ENCODE measurements at places on chromosomes 16 and 17.

DNA sequence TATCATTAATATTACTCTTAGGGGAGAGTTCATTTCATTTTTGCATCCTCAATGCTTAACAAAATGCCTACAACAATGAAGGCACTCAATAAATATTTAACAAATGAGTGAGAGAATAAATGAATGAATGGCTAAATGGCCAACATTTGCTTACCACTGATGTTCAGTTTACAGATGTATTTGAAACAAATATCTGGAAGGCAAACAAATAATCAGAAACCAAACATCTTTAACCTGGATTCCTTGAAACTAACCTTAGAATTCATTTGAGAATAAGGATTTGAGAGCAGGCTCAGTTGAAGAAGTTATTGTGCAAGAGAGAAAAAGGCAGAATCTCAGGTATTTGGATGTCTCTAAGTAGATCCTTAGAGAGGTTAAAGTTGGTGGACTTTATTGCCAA is 8.4 kb downstream of the NACA2 start:
- no peak for DNase-seq

DNA sequence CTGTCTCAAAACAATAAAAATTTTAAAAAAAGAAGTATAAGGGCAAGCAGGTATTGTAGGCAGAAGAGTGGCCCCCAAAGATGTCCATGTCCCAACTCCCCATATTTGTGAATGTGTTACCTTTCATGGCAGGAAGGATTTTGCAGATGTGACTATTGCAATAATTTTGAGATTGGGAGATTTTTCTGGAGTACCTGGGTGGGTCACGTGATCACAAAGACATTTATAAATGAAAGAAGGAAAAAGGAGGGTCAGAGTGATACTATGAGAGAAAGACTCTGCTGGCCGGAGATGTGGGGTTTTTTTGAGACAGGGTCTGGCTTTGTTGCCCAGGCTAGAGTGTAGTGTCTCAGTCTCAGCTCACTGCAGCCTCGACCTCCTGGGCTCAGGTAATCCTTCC is 27.4 kb upstream of the PAFAH1B1 start:
- no peak for DNase-seq

GRCh38 chr17:38751808-38752307 is 683 bp upstream of the PSMB3 start:
- DNase-seq: peak; percentile 92

DNA sequence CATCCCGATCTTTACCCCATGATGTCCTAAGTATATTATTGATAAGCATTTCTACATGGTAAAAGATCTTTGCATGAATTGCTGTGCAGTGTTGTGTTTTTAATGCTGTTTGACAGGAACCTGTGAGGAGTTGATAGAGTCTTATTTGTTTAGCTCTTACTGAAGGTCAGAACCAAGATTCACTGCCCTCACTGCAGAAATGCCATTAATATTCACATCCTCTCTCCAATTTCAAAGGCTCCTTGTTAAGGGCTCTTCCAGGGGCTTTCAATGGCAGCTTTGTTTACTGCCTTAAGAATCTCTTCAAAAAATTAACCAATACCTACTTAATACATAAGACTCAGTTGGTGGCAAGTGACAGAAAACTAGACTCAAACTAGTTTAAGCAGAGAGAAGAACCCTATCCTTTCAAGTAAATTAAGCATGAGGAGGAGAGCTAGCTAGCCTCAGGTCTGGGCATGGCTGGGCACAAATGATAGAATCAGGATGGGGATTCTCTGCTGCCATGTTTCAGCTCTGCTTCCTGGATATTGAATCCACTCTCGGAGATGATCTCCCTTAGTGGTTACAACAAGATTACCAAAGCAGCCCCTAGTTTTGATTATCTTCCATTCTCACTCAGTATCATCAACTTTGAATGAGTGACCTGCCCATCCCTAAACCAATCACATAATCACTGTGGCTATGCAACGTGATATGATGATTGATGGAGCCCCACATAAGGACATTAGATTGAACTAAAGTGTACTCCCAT is 311.8 kb downstream of the CDH11 start:
- DNase-seq: no peak

DNA sequence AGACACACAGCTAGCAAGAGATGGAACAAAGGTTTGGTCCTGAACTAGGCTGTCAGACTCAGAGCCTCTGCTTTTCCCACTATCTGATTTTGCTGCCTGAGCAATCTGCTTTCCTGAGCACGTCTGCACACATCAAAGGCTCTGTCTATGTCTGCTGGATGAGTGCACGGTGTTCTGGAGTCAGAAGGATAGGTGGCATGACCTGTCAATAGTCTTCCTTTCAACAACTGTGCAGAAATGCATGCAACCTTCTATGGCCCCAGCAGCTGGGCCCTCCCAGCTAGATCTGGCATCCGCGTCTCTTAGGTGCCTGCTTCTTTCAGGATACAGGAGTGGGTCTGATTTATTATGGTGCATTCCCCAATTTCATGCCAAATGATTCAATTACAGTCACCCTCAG is 138.3 kb downstream of the UTP18 start:
- DNase-seq: no peak

DNA sequence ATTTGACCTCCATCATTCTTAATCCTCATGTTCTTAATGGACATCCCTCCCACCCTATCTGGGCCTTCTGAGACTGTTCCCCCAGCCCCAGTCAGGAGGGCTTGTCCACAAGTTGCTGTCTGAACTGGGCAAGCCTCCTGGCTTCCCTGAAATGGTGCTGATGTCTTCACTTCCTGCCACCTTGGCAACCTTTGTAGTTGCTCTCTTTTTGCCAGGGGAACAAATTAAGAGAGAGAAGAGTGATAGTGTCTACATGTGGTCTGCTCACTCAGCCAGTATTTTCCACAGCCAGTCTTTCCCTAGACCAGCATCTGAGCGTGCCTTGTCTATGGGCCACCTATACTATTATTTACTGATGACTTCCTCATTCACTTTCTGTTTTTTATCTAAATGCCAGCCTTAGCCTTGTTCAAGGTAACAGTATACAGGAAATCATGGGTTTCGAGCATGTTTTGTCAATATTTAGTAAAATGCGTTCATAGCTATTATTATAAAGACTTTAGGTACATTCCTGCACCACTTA is 710.1 kb downstream of the MAF start:
- no peak for DNase-seq

DNA sequence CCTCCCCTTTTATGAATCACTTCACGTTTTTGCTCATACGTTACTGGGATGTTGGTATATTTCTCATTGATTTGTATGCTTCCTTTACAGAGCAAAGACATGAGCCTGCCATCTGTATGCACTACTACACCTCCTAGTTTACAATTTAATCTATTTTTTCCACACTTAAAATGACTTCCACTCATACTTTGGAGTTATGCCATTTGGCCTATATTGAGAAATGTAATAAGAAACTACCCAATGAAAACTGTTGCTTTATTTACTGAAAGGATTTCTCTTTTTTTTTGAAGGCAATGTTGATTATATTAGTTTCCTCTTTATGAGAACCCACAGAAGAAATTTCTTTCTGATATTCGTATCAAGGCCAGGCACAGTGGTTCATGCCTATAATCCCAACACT is 43.1 kb downstream of the DUSP14 start:
- DNase-seq: no peak

- no peak for DNase-seq
These were observed 58.5 kb downstream of the BAHCC1 start for GRCh38 chr17:81453712-81454111.

GRCh38 chr17:20063665-20064648 is 54.8 kb downstream of the SPECC1 start:
- no peak for DNase-seq

DNA sequence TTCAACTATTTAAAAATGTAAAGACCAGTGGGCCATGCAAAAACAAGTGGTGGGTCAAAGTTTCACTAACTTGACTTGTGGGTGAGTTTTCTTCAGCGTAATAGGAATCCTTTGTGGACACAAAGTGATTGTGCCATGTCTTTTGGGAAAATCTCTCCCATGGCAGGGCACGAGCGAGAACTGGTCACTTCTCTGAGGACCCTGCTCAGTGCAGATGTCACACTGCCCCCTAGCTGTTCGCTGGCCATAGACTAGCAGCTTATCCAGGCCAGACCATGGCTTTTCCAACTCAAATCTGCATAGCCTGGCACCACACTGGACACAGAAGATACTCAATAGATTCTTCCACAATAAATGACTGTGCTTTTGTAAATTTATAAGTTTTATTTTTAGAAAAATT is 306.0 kb upstream of the CCL2 start:
- DNase-seq: no peak

DNA sequence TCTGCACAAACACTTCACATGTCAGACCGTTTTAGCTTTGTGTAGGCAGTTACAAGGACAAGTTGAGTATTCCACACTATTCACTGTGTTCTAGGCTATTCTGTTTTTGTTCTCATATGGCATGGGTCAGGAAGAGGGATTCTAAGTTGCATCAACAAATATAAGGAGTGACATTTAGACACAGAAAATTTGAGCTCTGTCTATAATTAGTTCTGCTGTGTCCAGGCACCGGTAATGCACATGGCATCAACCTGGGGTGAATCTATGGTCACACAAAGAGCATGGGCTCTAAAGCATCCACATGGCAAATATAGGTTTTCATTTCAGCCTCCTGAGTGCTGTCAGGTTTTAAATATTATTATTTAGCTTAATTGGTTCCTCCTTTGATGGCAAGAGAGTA is 130.4 kb upstream of the PMFBP1 start:
- DNase-seq: no peak

- no peak for DNase-seq
These were observed 3.9 kb downstream of the CDH13 start for GRCh38 chr16:82630688-82631087.

DNA sequence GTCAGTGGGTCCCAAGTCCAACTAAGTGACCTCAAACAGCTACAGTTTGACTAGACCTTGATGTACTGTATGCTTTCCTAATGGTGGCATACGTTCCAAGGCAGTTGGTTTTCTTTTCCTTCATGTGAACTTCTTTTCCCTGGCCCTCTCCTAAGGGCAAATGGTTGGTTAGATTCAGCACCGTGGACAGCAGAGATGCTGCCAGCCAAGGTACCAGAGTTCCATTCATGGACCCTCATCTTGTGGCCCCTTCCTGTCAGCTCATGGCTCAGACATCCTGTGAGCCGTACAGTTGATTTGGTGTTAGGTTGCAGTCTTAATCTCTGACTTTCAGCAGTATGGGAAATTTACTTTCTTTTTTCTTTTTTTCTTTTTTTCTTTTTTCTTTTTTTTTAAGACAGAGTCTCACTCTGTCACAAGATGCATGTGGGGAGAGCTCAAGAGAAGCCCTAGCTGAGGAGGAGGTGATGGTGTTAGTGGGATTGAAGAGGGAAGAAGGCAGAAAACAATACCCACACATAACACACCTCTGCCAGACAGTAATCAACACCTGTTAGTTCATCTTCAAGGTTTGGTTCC is 122.4 kb downstream of the USP31 start:
- DNase-seq: no peak

All from NCI-H774 (cell line).